Ascending aorta (tissue), 2 donors: ENCODE measurements at places on chromosomes 7 and 10. TPM values are rescaled to one million over a fixed set of nuclear protein-coding genes. Genes with fewer than 3 reads are reported as not detected.

DNA sequence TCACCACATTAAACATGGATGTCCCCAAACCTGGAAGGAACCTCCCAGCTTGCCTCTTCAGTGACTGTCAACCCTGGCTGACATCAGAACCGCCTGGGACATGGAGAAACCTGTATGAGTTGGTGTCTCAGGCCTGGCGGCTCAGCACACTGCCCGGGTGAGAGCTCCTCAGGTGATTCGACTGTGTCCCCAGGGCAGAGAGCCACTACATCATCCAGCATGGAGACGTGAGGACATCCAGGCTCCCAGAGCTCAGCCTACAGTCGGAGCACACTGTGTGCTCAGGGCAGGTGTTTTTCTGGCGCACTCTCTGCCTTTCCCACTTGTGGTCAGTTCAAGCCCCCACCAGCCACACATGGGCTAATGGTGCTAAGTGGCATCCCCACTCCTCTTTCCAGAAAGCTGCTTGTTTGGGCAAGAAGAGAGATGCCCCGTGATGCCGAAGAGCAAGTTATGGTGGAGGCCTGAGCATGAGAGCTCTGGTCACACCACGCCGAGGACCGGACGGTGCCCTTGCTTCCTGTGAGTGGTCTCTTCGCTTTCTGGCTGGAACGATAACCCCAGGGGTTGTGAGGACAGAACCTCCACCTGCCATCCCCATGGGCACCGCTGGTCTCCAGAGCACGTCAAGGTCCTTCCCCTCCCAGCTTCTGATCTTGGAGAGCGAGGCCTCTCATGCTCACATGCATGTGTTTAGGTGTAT, 38.5 kb downstream of the AMZ1 start:
- peak; percentile 58 for DNase-seq

Gene STEAP1
- 2.1 TPM for total RNA-seq

Gene SMKR1
- not detected for total RNA-seq

DNA sequence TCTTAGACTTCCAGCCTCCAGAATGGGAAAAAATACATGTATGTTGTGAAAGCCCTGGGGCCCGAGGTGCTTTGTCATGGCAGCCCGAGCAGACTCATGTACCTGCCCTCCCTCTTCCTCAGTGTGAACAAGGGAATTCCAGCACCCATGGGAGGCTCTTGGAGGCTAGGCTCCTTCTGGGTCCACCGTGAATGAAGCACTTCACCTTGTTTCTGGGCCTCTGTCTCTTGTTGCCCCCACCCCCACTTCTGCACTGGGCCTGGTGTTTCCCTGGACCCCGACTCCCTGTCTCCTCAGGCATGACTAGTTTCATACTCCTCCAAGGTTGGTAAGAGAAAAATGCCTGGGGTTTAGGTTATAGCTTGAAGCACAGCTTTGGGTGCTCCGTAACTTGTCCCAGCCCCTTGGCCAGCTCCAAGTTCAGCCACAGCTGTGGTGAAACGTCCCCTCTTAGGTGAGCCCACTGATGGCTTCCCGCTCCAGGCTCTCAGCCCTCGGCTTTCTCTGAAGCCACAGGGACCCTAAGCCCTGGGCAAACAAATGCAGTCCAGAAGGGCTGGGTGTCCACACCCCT, 30.2 kb upstream of the ARHGAP22 start:
- DNase-seq = no peak

DNA sequence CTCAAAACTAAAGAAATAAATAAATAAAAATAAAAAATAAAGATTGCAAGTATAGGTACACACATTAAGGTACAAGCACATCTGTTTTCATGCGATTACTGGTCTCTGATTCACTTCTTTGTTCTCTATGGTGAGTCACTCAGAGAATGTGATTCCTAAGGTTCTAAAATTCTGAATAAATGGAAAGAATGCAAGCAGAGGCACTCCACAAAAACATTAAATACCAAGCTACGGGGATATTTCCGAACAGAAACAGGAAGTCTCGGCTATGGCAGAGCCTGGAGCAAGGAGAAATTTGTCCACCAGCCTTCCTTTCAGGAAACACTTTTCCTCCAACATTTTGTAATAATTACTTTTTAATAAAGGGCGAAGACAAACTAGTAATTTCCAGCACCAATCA, 1.4 kb downstream of the VOPP1 start:
- no peak for DNase-seq

GRCh38 chr10:20075713-20076112, 259.5 kb downstream of the PLXDC2 start:
- DNase-seq = no peak

GRCh38 chr7:130281260-130281659, 11.7 kb upstream of the CPA4 start:
- DNase-seq = no peak

DNA sequence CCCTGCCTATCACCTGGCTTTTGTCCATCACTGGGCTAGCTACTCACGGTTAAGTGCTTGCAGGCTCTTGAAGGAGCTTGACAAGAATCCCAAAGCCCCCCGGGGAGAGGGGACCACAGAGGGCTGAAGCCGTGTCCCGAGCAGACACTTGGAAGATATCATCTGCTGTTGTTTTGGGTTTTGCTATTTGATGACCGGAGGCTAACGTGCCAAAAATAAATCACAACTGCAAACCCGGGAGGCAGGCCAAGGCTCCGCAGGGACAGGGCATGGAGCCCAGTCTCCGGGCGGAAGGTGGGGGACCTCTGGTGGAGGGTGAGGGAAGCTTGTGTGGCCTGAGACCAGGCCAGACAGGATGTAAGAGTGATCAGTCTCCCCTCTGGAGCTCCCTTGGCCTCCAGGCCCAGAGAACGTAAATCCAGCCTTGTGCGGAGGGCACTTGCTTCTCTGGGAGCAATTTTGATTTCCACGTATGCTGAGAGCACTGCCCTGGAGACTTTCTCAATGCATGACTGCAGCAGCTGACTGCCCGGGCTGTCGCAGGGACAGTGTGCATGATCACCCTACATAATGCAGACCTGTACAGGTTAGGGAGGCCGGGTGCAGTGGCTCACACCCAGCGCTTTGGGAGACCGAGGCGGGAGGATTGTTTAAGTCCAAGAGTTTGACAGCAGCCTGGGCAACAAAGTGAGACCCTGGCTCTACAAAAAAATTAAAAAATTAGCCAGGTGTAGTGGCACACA, at the start of gene PHKG1:
PHKG1 (minus strand) TSS at position 164 of the 743 bp plus-strand sequence. CDS start 4,011 bp downstream, outside the sequence.
- no peak for DNase-seq

- no peak for DNase-seq
Measured at GRCh38 chr10:114970515-114970914, 32.5 kb downstream of the TRUB1 start.

Gene GRM3
- not detected for total RNA-seq

Gene IGFBP3
- total RNA-seq = 763 TPM

DNA sequence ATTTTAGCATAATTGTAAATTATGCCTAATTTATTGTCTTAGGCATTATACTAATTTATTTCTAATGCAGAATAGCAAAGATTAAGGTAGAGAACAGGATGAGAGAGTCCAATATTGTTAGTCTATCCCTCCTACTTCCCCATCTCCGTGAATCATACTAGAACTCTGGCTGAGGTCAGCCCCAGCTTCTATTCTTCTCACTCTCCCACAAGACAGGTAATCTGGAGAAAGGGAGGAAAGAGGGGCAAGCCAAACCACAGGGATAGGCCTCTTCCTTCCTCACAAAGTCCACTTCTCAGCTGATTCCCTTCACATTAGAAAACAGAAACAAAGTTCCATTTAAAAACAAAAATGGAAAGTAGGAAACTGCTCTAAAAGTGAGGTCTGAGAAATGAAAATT, 117.5 kb upstream of the LAMB4 start:
- DNase-seq = no peak

DNA sequence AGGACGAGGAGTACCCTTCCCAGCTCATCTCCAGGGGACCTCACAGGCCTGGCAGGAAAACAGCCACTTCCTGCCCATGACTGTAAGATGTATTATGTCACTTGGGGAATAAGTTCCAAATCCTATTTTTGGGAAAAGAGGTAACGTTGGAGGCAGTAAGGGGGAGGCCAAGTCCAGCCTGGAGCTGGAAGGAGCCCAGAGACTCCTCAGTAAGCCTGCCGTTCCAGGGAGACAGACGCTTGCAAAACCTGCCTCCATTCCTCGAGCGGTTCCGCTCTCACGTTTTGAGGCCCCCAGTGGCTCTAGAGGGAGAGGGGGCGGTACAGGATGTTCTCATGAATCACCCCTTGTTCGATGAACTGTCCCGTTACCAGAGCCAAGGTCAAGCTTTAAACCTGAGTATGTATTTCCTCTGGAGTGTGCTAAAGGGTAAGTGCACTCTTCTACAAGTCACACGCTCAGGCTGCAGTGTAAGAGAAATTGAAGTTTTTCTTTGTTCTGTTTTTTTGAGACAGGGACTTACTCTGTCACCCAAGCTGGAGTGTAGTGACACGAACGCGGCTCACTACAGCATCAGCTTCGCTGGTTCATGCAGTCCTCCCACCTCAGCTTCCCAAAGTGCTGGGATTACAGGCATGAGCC, 45.5 kb upstream of the CYTH3 start:
- DNase-seq = peak; percentile 94

DNA sequence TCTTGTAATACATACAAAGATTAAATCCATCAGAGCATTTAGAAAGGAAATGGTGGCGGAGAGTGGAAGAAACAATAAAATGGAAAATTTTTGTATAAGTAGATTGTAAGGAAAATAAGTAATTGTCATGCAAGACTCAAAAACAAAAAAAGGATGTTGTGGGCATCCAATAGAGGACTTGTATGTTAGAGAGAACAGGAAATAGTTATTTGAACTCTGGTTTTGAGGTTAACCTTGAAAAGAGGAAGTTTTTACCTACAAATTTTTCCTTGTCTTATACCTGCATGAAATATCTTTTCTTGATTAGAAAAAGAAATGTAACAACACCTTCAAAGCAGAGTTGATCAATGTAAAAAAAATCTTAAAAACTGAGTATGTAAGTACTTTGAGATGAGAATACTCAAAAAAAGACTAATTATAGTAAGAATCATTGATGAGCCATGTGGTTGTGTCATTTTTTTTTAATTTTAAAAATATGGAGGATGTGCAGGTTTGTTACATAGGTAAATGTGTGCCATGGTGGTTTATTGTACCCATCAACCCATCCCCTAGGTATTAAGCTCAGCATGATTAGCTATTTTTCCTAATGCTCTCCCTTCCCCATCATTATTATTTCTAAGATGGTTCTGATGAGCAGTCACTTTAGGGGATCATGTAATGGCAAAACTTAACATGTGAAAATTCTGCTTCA, 11.9 kb downstream of the TMEM106B start:
- no peak for DNase-seq

DNA sequence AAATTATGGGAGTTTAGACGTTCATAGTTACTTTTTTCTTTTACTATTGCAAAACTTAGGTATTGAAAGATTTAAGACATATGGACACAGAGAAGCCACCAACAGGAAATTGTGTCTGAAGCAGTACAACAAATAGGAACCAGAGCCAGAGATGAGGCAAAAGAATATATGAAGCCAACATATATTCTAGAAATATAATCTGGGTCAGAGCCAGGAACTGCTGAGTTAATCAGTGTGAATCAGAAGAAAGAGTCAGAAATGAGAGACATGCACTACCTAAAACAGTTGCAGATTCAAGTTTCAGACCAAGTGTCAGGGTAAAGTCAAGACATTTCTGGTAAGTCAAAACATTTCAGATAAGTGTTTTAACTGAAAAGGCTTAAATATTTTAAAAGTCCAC, 67.7 kb downstream of the DGKB start:
- no peak for DNase-seq

Gene PLAU
- total RNA-seq = 1.5 TPM

DNA sequence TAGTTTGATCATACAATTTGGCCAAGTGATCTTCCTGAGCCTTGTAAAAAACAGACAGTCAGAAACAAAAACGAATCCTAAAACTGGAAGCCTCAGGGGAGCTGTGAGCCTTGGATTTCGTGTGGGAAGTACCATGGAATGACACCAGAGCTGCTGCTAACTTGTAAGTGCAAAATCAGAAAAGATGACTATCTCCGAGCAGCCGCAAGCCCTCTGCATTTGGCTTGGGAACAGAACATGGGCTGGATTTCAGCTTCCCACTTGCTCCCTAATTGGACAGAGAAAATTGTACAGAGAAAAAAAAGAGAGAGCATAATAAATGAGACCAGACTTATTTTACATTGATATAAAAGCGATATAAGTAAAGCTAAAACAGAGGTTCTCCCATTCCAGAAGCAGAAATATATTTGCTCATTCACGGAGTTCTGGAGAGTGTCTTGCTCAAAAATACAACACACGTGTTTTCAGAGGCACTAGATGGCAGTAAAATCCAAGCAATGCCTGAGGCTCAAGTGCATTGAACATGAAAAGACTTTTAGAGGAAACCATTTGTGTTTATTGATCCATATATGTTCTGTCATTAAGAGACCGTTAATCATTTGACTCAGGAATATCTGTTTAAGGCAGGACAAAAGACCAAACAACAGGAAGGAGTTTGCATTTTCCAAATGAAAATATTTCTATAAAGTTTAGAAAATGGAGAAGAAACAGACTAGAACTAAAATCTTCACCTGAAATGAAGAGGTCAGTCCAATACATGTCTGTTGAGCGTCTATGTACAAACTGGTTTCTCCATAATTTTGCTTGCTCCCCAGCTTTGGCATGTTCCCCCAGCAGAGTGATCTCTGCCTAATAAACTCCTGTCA, 78.3 kb upstream of the SLC26A5 start:
- DNase-seq = no peak

DNA sequence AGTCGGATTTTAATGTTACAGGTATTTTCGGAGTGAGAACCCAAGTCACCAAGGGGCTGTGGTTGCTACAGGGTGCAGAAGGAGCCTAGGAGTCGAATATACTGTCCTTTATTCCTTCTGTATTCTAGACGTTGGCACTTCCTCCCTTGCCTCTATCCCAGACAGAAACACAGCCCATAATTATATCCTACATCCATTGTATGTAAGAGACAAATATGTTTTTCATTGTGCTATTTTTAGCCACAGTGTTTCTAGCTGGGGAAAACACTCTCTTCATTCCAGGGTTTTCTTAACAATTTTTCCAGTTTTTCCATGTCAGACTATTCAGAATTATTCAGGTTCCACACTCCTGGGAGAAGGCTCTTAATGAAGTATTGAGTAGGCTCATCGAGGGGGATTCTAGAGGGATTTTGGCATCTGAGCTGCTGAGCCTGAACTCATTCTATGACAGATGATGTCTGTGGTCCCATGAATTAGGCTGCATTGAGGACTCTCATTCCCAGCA, 32.6 kb downstream of the KIAA1217 start:
- no peak for DNase-seq

DNA sequence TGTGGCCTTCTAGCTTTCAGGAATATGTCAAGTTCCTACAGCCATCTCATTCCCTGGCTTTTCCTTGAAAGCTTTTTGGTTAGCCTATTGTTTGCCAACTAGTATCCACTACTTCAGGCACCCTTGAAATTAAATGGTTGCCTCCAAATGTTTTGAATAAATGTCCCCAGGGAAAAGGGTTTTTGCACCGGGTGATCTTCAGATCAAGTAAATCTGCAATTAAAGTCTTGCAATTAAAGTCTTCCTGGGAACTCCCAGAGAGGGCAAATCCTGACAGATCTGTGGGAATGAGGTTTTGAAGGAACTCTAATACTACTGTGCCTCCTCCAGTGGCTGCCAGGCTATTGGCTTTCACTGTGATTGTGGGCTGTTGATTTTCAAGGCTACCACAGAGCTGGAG, 17.7 kb upstream of the ZNRF2 start:
- no peak for DNase-seq
